ENCODE measurements at places on chromosomes 11 and 22.

DNA sequence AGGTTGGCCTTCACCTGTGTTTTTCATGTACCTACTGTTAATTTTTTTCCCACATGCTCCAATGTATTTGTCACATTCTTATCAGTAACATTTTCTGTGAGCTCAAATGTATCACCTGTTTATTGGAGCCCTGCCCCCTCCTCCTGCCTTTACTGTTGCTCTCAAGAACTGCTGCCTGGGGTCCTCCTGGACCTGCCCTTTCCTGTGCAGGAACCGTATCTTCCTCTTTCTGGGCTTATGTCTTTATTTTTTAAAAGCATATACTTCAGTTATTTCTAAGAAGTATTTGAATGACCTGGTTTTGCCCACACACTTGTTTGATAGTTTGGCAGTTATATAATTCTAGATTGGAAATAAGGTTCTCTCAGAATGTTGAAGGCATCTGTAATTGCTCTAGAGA lies 5.9 kb downstream of the FAM118B start:
- no peak for DNase-seq

DNA sequence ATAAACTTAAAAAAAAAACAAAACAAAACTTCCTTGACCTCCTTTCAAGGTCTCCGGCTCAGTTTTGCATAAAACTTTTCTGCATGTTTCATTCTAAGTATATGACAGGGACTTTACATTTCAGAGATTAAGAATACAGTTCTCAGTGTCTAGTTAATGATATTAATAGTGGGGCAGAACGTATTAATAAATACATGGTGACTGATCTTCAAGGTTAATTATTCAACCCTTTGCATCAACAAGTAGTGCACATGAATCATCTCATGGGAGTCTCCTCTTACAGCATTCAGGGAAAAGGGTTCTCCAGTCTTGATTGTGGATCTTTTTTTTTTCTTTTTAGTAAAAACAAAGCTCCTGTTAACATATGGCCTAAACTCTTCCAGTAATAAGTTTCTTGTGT lies 146.8 kb downstream of the KIRREL3 start:
- no peak for DNase-seq

DNA sequence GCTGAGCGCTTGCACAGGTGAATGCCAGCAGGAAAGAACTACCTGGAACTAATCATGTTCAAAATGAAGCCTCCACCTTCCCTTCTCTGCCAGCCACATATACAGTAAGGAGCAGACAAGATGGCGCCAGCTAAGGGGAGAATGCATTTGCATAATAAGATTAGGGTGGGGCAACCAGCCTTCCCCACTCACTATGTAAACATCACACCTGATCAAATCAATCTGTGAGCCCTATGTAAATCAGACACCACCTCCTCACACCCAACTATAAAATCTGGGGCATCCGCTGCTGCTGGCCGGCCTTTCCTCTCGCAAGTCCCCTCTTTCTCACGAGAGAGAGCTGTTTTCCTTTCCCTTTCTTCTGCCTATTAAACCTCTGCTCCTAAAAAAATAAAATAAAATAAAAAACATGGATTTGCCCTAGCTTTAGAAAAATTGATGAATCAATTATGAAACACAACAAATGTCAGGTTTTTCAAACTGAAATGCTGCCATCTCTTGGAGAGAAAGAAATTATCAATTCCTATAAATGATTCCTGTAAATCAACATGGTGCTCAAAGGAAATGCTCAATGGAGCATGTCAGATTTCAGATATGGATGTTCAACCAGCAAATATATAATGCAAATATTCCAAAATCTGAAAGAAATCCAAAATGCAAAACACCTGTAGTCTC lies 108.9 kb downstream of the SGSM3 start:
- DNase-seq, result no peak

- DNase-seq, result no peak
These were observed 10.2 kb downstream of the DGKZ start for GRCh38 chr11:46357483-46357936.

DNA sequence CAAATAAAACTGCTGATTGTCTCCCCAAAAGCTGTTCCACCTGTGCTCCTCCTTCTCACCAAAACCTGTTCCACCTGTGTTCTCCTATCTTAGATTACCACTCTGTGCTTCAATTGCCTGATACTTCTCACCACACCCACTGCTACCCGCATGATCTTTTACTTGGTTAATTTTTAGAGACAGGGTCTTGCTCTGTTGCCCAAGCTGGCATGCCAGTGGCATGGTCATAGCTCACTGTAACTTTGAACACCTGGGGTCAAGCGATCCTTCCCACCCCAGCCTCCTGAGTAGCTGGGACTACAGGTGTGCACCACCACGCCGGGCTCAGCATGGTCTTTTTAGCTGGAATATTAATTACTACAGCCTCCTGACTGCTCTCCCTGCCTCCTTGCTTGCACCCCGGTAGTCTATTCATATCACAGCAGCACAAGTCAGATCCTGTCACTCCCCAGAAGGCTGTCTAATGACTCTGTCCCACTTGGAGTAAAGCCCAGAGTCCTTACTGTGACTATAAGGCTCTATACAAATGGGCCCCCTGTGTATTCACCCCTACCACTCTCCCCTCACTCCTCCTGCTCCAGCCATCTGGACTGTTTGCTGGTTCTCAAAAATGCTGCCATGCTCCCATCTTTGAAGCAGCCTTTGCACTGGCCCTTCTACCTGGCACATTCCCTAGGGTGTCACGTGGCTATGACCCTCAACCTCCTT lies 3.5 kb downstream of the C11orf91 start:
- no peak for DNase-seq

GRCh38 chr11:43688394-43688793 lies 7.9 kb downstream of the HSD17B12 start:
- no peak for DNase-seq

- no peak for DNase-seq
These were observed 3.2 kb downstream of the DEPDC7 start for GRCh38 chr11:33018840-33019239.

DNA sequence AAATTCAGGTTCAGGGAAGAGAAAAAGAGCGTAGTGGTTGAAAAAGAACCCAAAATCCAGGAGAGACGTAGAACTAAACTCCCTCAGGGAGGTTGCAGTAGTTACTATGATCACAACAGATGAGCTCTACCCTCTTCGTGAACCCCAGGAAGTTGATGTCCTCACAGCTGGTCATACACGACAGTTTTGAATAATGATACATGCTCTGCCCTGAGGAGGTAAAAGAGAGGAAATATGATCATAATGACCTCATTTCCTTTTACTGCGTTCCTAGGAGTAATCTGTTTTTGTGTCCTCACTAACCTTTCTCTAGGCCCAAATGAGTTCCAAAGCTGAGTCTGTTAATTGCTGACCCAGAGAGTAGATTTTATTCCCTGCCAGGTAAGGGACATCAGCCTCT lies 1.3 kb downstream of the PATE2 start:
- DNase-seq, result no peak

- DNase-seq, result no peak
These were observed 46.0 kb downstream of the STIM1 start for GRCh38 chr11:3901249-3902025.

DNA sequence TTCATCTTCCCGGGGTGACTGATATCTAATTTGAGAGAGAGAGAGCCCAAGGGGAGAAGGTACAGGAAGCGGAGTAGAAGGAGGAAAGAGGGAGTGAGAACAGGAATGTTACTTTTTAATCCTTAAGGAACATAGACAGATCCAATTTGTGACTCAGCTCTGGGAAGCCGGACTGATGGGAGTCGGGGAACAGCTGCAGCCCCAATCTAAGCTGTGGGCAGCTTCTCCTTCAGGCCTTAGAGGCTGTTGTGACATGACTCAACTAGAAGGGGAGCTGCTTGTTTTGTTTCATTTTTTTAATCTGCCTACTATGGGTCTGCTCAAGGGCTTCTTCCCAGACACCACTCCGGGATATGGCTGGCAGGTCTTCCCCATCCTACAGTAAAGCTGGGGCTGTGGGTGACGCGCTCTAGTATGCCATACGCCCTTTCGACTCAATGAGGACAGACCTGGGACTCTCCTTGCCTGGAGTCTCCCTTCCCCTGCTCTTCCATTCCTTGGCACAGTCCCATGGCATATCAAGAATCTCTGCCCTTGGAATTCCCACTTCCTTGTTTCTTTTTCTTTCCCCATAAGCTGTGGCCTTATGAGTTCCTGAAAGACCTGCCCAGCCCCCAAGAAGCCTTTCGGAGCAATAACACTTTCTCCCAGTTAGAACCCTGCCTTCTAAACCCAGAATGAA lies 103.3 kb upstream of the AKIP1 start:
- DNase-seq, result no peak

- DNase-seq, result no peak
These were observed 283.5 kb downstream of the SWAP70 start for GRCh38 chr11:9947231-9947864.

- DNase-seq, result no peak
These were observed 28.9 kb upstream of the RAB1B start for GRCh38 chr11:66239511-66239910.

GRCh38 chr11:19767627-19768151 lies 55.1 kb downstream of the NAV2 start:
- no peak for DNase-seq

DNA sequence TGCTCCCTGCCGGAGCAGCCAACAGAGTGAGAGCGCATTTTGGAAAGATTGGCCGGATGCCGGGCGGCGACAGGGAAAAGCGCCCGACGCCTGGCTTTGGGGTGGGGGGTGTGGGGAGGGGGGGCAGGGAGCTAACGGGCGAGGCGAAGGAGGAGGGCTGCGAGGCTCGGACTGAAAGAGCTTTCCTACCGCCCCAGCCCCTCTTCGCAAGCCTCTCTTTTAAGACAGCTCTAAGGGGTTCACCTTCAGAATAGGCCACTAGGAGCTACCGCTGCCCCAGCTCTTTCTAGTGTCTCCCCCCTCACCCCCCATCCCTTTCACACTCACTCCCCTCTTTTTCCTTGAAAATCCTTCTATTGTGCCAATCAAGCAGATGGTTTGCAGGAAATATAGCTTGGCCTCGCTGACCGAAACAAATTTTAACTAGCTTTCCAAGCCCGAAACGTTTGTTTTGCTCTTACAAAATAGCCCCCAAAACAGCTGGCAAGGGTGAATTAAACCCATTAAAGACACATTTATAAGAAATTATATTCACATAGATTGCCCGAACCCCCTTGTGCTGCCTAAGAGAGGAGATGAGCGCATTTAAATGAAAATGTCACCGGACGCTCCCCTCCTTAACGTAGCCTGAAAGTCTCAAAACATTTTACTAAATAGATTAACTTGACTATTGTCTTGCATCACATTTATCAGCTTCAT lies 3.7 kb upstream of the DBX1 start:
- peak; percentile 78 for DNase-seq

DNA sequence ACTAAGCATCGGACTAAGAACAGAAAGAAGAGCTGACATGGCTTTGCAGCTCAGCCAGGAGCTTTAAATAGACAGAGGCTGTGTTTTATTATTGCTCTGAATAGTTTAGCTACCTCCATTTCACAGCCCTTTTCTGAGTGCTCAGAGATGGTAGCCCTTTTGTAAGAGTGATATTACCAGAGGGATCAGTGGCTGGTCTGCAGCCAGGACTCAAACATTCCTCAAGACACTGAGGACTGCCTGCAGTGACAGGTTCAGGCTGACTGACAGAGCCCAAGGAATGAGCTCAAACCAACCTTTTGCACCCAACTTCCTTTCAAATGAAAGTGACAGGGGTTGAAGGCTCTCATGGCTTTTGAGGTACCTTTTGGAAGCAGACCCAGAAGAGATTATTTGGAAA lies 189.0 kb downstream of the DDX10 start:
- DNase-seq, result peak; percentile 69

DNA sequence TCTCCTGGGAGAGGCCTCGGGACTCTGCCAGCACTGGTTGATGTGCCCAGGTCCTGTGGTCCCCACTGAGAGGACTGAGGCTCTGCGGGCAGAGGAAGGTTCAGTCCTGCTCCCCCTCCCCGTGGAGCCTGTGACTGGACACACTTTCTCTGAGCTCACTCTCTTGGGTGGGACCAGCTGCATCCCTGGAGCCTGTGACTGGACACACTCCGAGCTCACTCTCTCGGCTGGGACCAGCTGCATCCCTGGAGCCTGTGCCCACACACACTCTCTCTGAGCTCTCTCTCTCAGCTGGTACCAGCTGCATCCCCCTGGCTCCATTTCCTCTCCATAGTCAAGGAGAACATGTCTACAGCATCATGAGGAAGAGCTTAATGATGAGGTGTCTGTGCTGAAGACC lies 39.5 kb downstream of the TOLLIP start:
- DNase-seq, result no peak

GRCh38 chr11:66055021-66055420 lies 2.9 kb downstream of the SF3B2 start:
- no peak for DNase-seq

DNA sequence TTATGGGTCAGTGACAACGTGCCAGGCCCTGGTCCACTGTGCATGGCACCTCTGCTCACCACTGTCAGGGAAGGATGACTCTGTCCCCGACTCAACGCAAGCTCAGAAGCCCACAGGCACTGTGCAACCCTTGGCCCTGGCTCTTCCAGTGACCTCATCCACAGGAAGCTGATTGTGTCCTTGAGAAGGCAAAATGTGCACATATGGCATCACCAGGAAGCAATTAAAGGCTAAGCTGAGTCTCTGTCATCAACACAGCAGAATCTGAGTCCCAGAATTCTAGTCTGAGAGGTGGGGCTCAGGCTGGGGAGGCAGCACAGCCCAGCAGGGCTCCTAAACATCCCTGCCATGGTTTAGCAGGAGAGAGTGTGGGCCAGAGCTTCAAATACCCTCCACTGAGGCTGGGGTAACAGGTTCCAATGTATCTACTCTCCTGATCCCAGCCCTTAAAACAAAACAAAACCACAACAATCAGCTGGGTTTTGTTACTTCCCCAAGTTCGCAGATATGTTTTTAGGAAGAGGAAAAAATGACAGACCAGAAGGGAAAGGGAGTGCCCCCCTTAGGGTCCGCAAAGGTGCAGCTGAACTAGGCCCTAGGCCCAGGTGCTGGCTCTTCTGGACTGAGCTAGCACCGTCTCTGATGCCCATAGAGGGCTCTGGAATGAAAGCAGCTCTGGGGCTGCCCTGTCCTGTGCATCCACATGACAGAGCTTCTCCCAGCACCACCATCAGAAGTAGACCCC lies 33.5 kb upstream of the GNAZ start:
- no peak for DNase-seq

DNA sequence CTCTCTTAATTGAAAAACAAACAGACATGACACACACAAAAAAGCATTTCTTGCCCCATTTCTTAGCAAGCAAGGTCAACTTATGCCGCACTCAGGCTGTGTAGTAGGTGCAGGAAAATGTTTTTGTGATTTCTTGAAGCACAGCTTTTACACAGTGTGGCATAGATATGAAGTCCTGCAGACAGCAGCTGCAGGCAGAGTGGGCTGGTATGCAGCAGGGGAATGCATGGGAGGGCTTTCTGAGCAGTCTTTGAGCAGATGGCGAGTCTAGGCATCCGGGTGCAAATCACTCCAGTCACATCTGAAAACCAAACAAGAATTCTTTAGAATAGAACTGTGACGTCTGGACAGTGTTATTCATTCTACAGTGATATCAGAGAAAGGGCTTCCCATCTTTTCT lies 87.5 kb downstream of the BLID start:
- DNase-seq, result no peak

GRCh38 chr11:821512-822371 lies 3.0 kb downstream of the PNPLA2 start:
- no peak for DNase-seq

- no peak for DNase-seq
These were observed 3.5 kb downstream of the OR51B5 start for GRCh38 chr11:5339771-5340322.

- DNase-seq, result no peak
These were observed 234.8 kb downstream of the CADM1 start for GRCh38 chr11:115269191-115269950.

GRCh38 chr11:63635762-63636465 lies 21.7 kb upstream of the PLAAT3 start:
- DNase-seq, result peak; percentile 83

- DNase-seq, result peak; percentile 36
These were observed 11.4 kb downstream of the DNAL4 start for GRCh38 chr22:38782402-38783094.

- DNase-seq, result no peak
These were observed 9.8 kb downstream of the POU2AF3 start for GRCh38 chr11:111308140-111308539.
